ENCODE measurements at places on chromosomes 11 and 22.
A peak's percentile ranks its signal among the peaks of the same experiment; 100 is the strongest.

DNA sequence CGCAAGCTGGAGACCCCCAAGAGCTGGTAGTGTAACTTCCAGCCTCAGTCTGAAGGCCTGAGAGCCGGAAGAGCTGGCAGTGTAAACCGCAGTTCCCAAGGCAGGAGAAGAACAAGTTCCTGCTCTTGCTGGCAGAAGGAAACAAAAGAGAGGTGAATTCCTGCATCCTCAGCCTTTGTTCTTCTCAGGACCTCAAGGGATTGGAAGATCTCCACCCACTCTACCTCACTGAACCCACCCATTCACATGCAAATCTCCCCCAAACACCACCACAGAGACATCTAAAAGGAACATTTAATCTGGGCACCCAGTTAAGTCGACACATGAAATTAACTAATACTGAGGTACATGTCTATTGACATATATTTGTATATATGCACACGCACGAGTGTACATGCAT is 1310.3 kb downstream of the TBC1D22A start:
- no peak for DNase-seq

DNA sequence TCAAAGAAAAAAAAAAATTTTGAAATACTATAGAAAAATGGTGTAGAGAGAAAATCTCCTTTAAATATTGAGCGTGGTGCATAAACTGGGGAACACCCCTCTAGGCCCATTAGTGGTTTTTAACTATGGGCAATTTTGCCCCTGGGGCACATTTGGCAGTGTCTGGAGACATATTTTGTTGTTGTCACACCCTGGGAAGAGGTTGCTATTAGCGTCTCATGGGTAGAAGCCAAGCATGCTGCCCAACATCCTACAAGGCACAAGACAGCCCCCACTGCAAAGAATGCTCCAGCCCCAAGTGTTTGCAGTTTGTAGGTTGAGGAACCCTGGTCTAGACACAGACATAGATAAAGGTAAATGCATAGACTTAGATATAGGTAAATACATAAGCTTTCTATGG is 92.6 kb downstream of the KIAA1671 start:
- no peak for DNase-seq

GRCh38 chr11:18111005-18111404 is 5.1 kb upstream of the SAAL1 start:
- no peak for DNase-seq

DNA sequence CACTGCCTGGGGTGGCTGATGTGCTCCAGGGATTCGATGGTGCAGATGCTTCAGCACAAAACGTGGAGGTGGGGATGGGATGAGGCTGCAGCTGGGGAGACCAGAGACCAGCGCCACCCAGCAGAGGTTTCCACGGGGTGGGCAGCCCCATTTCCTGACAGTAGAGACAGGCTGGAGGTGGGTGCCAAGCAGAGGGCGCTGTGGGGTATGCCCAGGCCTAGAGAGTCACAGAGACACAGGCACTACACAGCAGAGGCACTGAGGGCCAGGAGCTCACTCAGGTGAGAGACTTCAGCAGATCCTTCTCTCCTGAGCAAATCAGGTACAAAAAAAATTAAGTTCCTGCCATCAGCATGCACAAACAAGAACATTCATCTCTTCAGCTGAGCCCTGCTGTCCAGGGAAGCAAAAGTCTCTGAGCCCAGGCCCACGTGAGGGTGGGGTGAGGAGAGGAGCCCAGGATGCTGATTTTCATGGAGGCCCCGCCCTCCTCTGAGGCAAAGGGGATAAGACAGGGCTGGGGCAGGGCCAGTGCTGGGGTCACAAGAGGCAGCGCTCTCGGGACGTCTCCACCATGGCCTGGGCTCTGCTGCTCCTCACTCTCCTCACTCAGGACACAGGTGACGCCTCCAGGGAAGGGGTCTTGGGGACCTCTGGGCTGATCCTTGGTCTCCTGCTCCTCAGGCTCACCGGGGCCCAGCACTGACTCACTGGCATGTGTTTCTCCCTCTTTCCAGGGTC is 53.1 kb downstream of the GGTLC2 start:
- no peak for DNase-seq

DNA sequence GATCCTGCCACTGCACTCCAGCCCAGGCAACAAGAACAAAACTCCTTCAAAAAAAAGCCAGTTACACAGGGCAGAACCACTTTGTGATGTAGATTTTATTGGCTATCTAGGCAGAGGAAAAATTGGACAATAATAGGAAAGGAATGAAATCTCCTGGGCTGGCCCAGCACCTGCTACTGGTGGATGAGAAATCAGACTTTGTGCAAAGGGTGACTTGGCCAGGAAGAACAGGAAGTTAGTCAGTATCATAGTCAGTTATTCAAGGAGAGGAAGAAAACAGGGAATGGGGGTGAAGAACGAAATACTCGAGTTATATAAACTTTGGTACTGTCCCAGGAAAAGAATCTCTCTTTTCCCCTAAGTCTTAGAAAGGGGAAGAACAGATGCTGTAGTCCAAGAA is 11.0 kb upstream of the SPTBN2 start:
- peak; percentile 4 for DNase-seq

GRCh38 chr22:46537946-46538813 is 760 bp upstream of the CELSR1 start:
- no peak for DNase-seq

DNA sequence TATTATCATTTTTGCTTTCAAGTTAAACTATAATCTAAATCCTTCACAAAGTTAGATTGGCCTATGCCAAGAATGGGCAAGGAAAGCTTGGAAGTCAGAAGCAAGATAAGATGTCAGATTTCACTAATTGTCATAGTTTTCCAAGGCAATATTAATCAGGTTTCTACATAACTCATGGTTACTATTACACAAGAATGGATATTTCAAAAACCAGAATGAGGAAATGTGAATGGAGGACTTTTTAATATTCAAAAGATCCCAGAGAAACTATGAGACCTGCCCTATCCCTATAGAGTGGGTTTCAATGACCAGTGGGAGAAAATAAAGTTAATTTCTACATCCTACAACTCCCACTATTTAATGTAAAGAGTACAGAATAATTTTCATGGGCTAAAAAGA is 203.2 kb downstream of the CASP12 start:
- DNase-seq, result no peak

DNA sequence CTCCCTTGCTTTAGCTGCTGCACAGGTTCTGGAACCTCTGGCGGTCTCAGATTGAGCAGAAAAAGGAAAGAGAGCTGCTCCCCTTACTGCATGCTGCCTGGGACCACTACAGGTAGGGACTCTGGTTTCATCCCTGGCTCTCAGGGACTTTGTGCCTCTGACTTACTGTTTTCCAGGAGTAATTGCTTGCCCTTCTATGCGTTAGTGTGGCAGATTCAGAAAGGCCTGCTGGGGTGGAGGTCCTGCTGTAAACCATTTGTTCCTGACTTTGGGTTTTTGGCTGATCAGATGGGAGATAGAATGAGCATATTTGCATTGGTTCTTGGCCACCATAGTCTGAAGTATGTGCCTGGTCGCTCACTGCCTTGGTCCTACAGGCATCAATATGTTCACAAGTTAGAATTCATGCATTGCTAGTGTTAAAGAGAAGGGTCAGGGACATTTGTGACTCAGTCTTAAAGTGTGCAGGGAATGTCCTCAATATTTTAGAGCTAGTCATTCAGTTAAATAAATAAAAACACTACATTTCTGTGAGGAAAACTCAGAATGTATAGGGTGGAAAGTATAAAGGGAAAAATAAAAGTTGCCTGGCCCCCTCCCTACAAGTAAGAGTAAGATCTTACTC is 78.0 kb downstream of the PISD start:
- DNase-seq, result no peak

DNA sequence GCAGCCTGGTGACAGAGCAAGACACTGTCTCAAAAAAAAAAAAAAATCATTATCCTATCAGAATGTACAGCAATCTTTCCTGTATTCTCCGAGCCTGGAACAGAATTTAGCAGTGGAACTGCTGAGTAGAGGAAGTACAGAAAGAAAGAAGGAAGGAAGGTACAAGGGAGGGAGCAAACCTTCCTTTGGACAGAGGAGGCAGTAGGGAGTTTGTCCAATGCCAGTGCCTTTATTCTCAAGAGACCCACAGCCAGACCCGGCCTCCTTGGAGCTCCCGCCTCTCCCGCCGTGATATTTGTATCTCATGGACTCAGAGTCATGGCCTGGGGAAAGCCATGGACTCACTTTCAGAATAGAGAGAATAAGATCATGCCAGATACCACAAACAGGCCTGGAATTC is 37.7 kb upstream of the LRRC55 start:
- DNase-seq, result no peak

- DNase-seq, result no peak
Observed at GRCh38 chr11:18010121-18010670, 2.7 kb downstream of the SERGEF start.

DNA sequence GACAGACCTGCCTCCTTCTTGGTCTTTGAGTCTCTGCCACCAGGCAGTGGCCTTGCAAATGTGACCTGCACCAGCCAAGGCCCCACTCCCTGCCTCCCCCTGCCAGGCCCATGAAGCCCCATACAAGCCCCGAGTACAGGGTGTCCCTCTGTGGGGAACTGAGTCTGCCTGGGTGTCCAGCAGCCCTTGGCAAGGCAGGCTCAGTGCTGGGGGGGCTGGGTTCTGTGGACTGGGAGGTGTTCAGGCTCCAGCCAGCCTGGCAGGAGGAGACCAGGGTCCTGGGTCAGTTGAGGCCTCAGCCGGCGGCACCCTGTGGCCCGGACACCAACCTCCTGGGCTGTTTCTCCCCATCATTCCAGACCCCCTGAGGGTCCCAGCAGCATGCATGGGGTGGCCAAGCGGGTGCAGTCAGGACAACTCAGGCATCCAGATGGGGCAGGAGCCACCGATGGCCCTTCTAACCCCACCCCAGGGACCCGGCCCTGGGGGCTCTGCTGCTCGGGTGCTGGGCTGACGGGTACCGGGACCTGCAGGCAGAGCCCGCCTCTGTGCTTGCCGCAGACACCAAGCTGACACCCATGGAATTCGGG is 5.7 kb downstream of the MUC5AC start:
- no peak for DNase-seq

- no peak for DNase-seq
Observed at GRCh38 chr11:34086554-34087283, 18.7 kb upstream of the NAT10 start.

DNA sequence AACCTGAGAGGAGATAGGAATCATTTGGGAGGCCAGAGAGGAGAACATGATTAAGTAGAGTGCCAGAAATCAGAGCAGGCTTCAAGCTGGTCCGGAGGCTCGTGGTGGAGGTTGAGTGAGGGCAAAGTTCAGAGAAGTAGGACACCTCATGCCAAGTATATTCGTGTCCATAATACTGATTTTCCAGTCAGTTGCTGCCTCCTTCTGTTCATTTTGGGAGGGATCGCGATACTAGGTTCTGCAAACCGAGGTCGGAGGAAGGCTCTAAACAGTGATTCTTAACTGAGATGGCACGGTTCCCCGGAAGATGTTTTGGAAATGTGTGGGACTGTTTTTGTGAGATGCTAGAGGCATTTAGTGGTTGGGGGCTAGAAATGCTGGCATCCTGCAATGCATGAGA is 13.6 kb upstream of the CD3E start:
- no peak for DNase-seq

DNA sequence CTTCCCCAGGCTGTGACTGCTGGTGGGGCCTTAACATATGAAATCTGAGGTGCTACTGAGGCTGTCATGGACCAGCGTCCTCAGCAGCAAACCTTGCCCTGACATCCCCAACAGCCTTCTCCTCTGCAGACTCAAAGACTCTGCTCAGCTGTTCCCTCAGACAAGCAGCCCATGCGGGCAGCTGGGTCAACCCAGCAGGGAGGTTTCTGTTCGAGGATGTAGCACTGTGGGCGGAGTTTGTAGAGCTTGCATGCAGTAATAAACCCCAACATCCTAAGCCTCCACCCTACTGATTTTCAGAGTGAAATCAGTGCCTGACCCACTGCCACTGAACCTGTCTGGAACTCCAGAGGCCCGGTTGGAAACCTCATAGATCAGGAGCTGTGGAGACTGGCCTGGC is 88.8 kb upstream of the XKR3 start:
- no peak for DNase-seq

DNA sequence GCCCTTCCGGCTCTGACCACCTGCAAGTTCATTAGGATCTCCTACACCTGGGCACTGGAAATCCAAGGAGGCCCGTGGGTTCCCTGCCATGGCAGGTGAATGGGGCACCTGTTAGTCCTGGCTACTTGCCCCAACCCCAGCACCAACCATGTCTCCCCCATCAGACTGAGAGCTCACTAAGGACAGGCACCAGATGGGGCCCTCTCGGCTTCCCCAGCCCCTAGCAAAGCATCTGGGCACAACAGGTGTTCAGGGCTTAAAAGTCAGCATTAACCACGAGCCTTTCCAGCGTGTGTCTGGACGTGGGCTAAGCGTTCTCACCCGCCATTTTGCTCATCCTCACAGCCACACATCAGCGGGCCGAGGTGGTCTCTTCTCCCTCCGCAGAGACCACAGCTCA is 2.2 kb downstream of the SULT4A1 start:
- no peak for DNase-seq

DNA sequence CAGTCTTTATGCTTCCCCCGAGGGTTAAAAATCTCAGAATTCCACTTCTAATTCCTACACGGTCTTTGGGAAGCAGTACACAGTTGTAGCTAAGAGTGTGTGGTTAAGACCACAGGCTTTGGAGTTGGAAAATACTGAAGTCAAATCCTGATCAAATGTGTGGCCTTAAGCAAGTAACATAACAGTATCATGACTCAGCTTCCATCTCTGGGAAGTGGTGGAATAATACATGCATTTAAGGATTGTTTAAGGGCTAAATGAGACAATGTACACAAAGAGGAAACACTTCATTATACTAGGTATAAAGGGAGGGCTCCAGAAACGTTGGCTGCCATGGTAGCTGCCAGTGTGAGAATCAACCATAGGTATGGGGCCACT is 71.5 kb downstream of the FAT3 start:
- no peak for DNase-seq

GRCh38 chr22:36065775-36066544 is 37.3 kb upstream of the RBFOX2 start:
- DNase-seq, result peak; percentile 91

DNA sequence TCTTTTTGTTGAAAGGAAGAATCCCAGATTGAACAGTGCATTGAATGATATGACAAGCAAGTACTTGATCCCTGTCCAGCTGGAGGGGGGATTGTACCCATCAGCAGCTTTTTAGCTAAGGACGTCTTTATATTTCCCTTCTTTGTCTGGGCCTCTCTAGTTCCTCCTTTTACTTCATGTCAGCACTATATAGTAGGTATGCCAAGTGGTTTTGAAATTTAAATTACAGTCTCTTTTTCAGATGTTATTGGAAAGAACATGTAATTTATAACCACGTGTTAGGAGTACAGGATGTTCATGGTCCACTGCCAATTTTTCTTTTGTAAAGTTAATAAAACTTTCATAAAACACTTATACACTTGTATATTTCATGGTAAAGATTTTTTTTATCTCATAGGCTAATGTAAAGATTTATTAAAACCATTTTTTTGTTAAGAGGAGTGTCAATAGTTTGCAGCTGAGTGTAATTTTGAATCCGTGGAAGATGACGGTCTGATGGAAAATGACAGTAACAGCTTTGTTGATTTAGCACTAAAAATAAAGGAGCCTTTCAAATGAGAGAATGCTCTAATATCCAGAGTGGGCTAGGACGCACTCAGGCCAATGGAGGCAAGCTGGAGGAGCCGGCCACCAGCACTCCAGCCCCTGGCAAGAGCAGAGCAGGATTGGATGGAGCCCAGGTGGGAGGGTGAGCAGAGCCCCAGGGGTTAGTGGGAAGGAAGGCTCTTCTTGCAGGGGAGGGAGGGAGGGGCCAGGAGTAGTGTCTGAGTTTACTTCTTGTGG is 488.3 kb downstream of the INSC start:
- no peak for DNase-seq
